ENCODE measurements at places on chromosomes 7 and 10.

- peak; percentile 22 for DNase-seq
Observed at GRCh38 chr7:3200504-3200903, 100.5 kb upstream of the SDK1 start.

DNA sequence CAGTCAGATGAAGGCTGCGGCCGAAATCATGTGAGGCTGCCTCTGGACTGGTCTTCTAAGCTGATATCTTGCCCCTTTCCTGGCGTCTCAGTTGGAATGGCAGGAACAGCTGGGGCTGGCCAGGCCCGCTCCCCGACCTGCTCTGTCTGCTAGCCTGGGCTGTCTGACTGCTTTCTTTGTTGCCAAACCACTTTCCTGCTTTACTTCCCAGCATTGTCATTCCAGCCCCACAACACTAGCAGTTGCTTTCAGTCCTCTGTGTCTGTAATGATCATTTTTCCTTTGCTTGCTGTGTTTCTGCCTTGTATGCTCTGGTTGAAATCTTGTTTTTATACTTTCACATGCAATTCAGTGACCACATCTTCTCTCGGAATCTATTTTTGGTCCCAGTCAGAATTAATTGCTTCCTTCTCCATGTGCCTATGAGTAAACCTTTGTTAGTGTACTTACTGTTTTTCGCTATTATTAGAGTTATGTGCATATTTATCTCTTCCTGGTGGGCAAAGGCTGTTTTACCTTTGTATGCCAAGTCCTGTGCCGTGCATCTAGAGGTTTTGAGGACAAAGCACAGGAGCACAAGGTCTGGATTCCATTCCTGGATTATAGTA is 21.6 kb downstream of the PRPF18 start:
- no peak for DNase-seq

DNA sequence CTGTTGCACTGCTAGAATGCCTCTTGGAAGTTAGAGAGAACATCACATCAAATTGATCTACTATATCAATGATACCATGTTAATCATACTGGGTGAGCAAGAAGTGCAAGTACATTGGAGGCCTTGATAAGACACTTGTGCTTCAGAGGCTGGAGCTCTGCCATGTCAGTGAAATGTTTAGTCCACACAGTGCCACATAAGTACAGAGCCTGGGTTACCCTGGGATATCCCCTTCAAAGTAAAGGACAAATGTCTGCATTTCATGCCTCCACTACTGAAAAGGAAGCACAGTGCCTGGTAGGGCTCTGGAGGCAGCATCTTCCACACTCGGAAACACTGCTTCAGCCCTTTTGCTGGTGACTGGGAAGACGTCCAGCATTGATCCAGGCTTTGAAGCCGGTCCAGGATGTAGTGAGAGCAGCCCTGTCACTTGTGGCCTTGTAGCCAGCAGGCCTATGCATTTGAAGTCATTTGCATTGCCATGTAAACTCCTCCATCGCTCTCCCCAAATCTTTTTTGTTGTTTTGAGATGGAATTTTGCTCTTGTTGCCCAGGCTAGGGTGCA is 15.7 kb upstream of the STN1 start:
- DNase-seq: no peak

DNA sequence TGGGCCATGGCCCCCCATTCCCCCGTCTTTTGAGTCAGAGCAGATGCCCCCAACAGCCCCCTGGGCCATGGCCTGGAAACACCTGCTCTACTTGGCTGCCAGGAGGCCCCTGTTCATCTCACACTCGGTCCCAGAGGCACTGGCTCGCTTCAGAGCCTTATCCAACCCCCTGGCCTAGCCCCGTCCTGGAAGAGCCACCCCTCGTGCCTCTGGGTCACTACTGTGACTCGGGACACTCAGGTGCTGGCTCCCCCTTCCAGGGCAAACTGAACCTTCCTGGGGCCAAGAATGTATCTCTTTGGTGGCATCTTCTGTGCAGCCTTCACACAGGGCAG is 7.0 kb downstream of the POLR2J start:
- no peak for DNase-seq

DNA sequence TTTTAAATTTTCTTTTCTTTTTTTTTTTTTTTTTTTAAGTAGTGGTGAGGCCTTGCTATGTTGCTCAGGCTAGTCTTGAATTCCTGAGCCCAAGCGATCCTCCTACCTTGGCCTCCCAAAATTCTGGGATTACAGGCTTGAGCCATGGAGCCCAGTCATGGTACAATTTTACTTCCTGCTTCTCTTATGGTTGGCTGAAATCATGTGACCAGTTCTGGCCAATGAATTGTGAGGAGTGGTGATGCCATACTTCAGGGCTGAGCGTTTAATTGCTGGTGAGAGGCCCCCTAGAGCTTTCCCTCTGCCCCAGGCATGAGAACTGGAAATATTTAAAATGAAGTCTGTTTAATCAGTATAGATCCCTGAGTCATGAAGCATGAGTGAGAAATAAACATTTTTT is 22.2 kb upstream of the BAIAP2L1 start:
- DNase-seq: peak; percentile 14

DNA sequence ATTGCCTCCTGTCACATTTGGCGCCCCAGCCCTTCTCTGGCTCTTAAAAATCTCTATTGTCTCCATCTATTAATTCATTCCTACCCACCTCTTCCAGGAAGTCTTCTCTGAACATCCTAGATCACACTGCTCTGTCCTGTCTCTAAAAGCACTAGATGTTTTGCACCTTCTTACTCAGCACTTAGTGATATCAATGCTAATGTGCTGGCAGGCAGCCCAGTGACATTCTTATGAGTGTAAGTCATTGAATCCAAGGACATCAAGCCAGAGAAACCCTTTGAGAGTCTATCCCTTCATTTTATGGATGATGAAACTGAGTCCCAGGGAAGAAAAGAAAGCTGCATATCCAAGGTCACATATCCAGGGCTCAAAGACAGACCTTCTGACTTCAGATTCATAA is 48.3 kb upstream of the PAX2 start:
- DNase-seq: no peak

- DNase-seq: no peak
Observed at GRCh38 chr7:24755541-24756407, 1.5 kb downstream of the GSDME start.

DNA sequence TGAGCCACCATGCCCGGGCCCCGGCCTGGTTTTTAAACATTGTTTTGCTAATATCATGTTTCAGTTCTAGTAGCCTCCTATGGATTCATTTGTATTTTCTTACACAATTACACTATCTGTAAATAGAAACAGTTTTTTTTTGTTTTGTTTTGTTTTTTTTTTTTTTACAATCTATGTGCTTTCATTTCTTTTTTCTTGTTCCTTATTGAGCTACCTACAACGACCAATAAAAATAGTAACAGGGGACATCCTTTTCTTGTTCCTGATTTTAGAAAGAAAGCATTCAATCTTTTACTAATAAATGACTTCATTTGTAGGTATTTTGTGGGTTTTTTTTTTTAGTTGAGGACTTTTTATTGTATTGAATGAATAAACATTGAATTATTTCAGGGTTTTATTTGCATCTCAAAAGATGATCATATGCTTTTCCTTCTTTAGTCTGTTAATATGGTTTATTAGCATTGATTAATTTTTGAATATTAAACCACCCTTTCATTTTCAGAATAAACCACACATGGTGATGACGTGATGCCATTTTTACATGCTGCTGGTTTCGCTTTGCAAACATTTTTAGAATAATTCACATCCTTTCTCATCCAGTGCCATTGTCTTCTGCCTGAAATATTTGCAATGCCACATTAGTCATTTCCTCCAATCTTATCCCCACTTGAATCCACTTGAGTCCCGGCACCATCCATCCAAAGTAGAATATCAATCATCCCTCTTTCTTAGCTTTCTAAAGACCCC is 18.1 kb upstream of the AKR1E2 start:
- no peak for DNase-seq

GRCh38 chr10:37067576-37067975 is 57.8 kb upstream of the ANKRD30A start:
- no peak for DNase-seq

GRCh38 chr7:125563964-125564529 is 634.4 kb upstream of the POT1 start:
- DNase-seq: no peak

DNA sequence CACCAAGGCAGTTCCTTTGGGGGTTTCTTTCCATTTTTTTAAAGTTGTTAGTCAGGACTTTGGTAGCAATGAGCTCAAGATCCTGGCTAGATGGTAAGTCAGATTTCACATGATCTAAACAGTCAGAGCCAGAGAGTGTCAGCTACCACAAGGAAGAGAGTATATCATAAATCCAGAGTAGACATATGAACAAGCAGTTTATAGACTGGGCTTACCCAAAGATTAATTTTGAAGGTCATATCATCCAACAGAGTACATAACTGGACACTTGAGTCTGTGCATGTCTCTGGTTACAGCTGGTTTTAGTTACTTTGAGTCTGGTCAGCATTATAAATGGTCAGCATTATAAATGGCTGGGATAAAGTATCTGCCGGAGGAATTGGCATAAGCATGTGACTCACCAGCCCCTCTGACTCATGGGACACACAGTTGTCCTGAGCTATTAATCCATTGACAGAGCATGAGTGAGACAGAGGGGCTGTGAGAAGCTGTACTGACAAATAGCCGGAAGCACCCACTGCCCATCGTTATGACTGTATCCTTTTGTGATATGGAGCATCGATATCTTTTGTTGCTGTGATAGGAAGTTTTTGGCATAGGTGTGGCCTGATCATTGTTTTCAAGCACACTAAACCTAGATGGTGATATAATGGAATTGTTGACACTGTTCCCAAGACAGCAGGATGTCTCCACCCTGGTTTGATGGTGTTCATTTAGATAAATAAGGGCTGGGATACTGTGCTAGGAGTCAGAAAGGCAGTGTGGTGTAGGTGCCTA is 19.3 kb downstream of the PPP1R3C start:
- no peak for DNase-seq

GRCh38 chr7:475951-476441 is 43.6 kb downstream of the PDGFA start:
- DNase-seq: no peak

- DNase-seq: peak; percentile 44
Observed at GRCh38 chr7:15720849-15721471, 34.5 kb upstream of the MEOX2 start.

DNA sequence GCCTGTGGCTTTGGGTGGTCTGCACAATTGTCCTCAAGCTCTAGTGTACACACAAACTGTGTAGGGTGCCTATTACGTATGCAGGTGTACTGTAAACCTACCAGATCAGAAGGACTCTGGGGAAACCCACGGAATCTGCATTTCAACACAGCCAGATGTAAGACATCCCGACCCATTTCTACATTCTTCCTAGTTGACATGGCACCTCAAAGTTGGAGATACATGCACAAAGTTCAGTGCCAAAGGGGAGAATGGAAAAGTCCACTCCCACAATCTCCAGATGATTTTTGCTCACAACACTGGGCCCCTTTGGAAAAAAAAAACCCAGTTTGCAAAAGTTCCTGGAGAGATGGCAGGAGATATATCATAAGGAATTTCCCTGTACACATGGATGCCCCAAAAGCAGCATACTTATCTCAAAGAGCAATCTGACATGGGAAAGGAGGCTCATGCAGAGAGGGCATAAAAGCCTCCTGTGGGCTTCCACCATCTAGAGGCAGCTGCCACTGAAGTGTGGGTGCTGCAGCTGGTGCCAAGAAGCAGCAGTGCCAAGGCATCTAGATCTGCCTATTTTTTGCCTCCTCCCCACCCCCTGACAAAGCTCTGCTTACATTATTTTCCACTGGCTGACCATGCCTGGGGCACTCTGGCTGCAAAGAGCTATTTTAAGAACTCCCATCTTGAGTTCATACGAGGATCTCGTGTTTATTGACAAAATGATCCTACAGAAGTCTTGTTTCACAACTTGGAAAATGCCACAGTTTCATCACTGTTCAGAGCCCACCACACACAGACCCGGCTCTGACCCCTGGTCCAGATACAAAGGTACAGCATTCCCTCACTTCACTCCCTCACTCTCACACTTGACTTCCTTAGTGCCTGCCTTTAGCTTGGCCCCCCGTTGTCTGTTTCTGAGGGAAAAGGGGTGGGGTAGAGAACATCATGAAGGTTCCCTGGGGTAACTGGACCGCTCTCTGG is 12.9 kb downstream of the TECTB start:
- DNase-seq: no peak

- DNase-seq: peak; percentile 91
Observed at GRCh38 chr7:128863433-128863989, 855 bp downstream of the ATP6V1F start.

DNA sequence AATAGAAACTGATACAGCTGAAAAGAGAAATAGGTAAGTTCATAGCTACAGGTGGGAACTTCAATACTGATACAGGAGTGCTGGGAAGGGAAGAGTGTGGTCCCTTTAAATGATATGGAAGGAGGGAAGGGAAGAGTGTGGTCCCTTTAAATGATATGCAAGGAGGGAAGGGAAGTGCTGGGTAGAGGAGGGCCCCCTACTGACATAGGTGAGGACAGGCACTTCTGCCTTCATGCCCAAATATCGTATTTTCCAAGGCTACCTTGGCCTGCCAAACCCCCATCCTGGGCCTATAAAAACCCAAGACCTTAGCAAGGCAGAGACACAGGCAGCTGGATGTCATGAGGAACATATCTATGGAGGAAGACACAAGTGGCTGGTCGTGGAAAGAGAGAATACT is 92.3 kb downstream of the MAGI2 start:
- no peak for DNase-seq

- DNase-seq: no peak
Observed at GRCh38 chr7:44104860-44105771, 971 bp downstream of the AEBP1 start.

DNA sequence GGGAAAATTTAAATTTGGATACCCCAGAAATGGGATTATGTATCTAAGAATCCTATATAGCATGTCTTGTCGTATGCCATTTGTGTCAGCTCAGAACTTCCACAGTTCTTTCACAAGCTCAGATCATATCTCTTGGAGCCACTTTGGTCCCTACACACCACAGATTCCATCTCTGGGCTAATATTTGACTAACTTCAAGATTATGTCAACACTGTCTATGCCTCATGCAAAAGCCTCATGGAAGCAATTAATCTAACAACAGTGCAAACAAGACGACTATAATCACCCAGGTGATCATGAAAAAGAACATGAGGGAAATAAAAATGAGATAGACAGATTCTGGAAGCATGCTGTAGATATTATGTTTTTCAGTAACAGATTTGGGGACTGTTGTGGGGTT is 189.1 kb downstream of the LRRTM3 start:
- no peak for DNase-seq

- DNase-seq: no peak
Observed at GRCh38 chr7:131970602-131971001, 414.2 kb upstream of the PODXL start.

GRCh38 chr7:113394856-113395255 is 276.5 kb upstream of the SMIM30 start:
- DNase-seq: no peak

GRCh38 chr7:41633690-41634089 is 69.2 kb downstream of the INHBA start:
- no peak for DNase-seq

GRCh38 chr7:75055155-75055554 is 18.4 kb downstream of the RCC1L start:
- no peak for DNase-seq

Measured in hematopoietic multipotent progenitor cell treated with erythropoietin and hydrocortisone succinate and interleukin-3 and kit ligand, for 6 days (in vitro differentiated cells).